Activated T-helper 1 cell treated with Interleukin-2 at 50 U/mL for 16 hours (primary cell): ENCODE measurements at places on chromosomes 2 and 18.

- DNase-seq: no peak
Observed at GRCh38 chr18:7367336-7367735, 136.4 kb downstream of the LRRC30 start.

DNA sequence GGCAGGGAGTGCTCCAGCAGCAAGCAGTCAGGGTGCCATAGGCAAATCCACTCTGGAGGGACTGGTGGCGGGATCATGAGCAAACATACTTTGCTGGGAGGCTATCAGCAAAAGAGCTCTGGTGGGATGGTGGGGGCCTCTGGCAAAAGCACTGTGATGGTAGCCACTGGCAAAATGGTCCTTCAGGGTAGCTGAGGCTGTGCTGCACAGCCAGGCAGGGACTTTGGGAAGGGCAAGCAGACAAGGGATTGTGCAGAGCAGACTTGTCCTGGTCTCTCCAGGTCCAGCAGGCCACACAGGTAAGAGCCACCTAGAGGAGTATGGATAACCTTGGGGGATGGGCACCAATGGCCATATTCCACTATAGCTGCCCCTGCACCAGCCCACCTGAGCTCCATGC, 129.4 kb upstream of the OTOS start:
- no peak for DNase-seq

- DNase-seq: no peak
Observed at GRCh38 chr2:149100739-149101699, 62.5 kb downstream of the LYPD6B start.

DNA sequence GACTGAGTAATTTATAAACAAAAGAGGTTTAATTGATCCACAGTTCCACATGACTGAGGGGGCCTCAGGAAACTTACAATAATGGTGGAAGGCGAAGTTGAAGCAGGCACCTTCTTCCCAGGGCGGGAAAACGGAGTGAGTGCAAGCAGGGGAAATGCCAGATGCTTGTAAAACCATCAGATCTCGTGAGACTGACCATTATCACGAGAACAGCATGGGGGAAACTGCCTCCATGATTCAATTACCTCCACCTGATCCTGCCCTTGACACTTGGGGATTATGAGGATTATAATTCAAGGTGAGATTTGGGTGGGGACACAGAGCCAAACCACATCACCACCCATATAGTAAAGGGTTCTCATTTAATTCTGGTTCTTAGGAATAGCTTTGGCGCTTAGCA, 219.5 kb upstream of the ATP5MC3 start:
- no peak for DNase-seq

- DNase-seq: no peak
Observed at GRCh38 chr2:121826036-121826435, 70.6 kb downstream of the TSN start.

DNA sequence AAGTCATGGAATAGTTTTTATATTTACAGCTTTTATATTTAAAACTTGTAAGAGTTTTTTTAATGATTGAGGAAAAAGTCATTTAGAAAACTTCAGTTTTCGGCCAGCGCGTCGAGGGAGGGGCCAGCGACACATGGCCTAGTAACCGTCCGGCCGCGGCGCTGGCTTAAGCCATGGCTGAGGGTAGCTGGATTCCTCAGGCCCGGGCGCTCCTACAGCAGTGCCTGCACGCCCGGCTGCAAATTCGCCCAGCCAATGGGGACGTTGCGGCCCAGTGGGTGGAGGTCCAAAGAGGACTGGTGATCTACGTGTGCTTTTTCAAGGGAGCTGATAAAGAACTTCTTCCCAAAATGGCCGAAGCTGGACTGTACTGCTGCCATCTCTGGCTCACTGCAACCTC, 4.9 kb upstream of the KLHL41 start:
- DNase-seq: no peak

- no peak for DNase-seq
Observed at GRCh38 chr2:191859681-191860080, 12.8 kb upstream of the CAVIN2 start.

GRCh38 chr2:100923461-100924060, 78.5 kb upstream of the RPL31 start:
- DNase-seq: no peak

GRCh38 chr2:108320326-108320922, 31.7 kb downstream of the SULT1C2 start:
- no peak for DNase-seq

DNA sequence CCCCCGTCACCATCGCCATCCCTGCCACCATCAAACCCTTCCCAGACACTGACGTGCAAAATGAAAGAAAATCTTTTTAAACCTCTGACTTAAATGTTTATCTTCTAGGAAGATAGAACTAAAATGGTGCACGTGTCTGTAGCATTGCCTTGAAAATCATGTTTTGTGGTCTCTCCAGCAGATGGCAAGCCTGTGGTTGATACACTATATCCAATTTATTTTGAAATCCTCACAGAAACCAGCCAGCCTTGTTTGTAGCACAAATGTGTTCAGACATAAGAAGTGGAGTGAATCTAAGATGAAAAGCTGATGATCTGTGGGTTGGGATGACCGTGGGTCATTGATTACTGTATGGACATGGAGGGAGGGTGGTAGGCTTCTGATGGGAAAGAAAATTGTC, 436.2 kb upstream of the SMIM21 start:
- no peak for DNase-seq

DNA sequence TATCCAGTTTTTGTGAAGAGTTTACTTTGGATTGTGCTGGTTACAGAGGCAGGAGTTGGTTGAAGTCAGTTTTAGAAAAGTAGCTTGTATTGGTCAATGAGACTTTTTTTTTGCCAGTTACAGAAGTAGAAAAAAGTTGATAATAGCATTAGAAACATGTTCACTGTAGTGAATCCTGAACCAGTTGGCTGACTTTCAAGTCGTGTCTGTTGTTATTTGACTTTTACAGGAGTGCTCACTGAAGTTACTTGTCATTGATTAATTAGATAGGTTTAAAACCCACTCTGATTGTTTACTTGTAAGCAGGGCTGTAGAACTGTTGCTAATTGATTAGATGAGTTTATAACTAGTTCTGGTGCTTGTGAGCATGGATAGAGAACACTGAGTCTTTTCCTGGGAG, 312.0 kb upstream of the VWC2L start:
- no peak for DNase-seq

- DNase-seq: no peak
Observed at GRCh38 chr2:134982603-134983002, 64.0 kb downstream of the CCNT2 start.

DNA sequence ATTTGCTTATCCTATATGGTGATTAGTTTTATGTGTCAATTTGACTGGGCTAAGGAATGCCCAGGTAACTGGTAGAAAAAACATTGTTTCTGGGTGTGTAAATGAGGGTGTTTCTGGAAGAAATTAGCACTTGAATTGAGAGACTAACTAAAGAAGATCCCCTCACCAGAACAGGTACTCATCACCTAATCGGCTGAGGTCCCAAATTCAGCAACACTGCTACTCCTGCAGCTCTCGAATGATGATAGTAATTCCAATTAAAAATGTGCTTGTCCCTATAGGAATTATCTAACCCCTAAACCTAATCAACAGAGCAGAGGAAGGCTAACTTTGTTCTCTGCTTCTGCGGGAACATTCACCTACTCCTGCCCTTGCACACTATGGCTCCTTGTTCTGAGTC, 464.5 kb upstream of the CHST9 start:
- DNase-seq: no peak

GRCh38 chr2:42342061-42342794, 18.8 kb downstream of the COX7A2L start:
- DNase-seq: no peak

- DNase-seq: no peak
Observed at GRCh38 chr2:199378948-199379650, 78.6 kb downstream of the SATB2 start.

DNA sequence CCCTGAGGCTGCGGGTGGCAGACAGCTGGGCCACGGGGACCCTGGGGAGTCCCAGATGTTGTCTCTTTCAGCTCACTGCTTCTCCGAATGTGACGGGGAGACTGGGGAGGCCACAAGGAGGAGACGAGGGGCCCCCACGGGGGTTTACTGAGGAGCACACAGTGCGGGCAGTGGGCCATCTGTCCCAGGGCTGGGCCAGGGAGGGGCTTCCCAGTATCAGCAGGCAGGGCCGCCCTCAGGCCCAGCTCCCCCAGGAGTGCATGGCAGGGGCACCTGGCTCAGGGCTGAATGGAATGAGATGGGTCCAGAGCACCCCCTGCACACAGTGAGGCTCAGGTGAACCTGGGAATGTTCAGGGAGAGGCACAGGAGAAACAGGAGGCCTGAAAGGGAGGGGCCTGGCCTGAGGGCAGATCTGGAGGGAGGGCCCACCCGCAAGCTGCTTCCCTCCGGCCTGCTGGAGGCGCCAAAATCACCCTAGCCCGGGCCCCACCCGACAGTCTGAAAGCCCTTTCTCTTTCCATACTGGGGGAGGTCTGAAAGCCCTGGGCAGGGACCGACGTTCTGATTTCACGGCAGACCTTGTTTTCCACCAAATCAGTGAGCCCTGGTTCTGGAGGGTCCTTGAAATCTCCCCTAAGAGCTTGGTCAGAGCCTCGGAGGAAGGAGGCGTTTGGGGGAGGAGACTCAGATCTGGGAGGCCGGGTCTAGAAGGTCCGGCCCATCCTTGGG, 35.5 kb upstream of the PTMA start:
- no peak for DNase-seq

DNA sequence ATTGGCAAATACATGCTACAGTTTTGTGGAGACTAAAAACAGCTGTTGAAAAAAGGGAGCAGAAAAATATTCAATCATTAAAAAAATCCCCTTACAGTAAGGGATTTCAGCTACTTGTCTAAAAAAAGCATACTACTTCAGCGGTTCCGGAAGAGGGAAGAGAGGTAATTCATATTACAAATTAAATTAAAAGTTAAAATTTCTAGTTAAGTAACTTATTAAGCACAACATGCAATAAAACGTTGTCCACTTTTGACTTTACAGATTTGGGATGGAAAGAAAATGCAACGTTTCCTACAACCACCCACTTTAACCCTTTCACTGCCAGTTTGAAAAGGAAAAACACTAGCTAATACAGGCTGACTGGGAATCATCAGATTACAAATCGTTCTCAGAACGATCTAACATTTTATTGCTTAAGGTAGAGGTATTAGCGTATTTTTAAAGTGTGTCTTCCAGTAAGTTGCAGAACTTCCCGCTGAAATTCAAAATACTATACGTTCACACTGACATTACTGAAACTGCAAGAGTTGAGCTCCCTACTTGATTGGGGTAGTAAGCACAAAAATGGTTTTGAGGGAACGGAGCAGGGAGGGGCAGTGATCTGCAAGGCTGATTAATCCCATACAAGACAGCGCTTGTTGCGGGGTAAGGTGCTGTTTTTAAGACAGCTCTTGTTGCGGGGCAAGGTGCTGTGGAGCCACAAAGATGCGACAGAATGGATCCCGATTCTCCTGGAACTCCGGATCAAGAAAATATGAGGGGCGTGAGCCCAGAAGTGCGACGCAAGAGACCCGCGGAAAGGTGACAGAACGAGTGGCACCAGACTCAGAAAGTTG, 743 bp downstream of the HADHA start:
- DNase-seq: no peak

DNA sequence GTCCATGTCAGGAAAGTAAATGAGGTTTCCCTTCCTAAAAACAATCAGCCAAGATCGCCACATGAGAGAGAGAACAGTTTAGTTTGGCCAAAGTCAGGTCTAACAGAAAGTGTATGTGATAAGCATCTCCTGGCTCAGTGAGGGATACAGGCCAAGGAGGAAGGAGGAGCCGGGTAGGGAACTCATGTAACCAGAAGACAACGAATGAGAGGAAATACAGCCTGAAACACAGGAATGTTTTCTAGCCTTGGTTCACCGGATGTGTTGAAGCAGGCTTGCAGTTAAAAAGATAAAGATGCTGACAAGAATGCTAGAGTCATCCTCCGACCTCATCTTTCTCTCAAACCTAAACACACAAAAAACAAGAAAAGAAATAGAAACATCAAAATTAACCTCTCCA, 283.9 kb upstream of the SIX2 start:
- no peak for DNase-seq

DNA sequence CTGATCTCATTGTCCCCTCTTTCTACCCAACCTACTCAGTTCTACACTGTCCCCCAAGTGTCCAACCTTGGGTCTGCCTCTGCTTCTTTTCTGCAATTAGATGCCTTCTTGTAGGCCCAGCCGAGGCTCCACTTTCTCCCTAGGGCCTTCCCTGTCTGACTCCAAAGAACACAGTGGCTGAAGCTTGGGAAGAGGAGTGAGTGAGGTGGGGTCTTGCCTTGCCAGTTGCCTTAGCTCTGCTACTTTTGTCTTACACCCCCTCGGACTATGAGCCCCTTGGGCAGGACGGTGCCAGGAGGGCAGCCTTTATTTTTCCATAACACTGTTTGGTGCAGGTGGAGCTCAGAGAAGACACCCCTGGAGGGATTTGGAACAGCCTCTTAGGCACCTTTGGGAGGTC, 345.1 kb downstream of the CYP26B1 start:
- DNase-seq: no peak

- DNase-seq: no peak
Observed at GRCh38 chr2:2708575-2709430, 377.7 kb upstream of the MYT1L start.

- DNase-seq: no peak
Observed at GRCh38 chr2:241733391-241734207, 831 bp upstream of the D2HGDH start.

GRCh38 chr2:65294701-65295100, 67.1 kb downstream of the ACTR2 start:
- DNase-seq: no peak

- DNase-seq: no peak
Observed at GRCh38 chr2:25076749-25077148, 34.9 kb downstream of the EFR3B start.

DNA sequence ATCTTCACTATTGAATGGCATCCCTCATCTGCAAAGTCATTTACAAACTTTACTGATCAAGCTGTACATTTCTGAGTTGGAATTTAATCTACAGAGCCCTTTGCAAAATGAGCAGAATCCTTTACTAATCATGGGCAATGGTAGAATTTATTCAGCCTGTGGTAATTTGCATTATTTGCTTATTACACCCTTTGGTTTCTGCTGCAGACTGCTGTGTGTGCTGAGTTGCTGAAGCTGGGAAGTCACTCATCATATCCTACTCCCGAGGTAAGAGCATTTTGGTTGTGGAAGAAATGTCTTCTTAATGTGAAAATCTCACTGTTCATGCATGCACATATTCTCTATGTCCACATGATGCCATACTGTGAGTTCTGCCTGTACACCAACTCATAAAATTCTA, 357.4 kb upstream of the SLC39A10 start:
- DNase-seq: no peak

- no peak for DNase-seq
Observed at GRCh38 chr2:70029814-70030409, 57.4 kb upstream of the PCBP1 start.

GRCh38 chr2:41966431-41966893, 81.4 kb upstream of the PKDCC start:
- DNase-seq: no peak

- DNase-seq: no peak
Observed at GRCh38 chr2:4404363-4404762, 701.0 kb downstream of the DCDC2C start.

GRCh38 chr2:187297801-187298200, 150.3 kb downstream of the CALCRL start:
- DNase-seq: no peak
